ENCODE measurements at places on chromosomes 1 and 21.

DNA sequence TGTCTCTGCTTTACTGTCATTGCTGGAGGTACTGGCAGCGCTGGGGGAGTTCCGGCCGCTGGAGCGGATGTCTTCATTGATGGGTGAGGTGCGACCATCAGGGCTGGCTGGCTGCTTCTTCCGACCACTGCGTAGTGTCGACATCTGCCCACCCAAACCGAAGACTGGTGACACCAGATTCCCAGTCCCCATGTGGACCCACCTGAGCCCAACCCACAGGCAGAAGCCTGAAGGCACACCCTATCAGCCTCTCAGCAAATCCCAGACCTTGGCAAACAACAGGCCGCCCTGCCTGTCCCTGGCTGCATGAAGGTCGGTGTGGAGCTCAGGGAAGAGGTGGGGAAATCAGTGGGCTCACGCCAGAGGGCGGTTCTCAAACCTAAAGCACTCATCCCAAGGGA lies 44.8 kb downstream of the SLC45A1 start:
- DNase-seq, result no peak

GRCh38 chr1:22107126-22107525 lies 35.8 kb downstream of the WNT4 start:
- DNase-seq, result no peak

DNA sequence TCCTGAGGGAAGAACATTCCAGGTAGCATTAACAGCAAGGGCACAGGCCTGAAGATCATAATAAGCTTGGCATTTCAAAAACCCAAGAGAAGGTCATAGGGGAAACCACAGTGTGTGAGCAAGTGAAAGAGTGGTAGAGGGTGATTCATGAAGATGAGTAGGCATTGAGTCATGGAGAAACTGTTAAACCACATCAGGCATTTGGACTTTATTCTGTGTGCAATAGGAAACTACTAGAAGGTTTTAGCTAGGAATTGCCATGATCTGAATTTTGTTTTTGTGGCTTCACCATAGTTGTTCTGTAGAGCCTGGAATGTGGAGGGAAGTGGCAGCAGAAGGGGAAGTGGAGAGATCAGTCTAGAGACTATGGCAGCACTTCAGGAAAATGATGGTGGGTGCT lies 359.0 kb upstream of the PTBP2 start:
- DNase-seq, result no peak

DNA sequence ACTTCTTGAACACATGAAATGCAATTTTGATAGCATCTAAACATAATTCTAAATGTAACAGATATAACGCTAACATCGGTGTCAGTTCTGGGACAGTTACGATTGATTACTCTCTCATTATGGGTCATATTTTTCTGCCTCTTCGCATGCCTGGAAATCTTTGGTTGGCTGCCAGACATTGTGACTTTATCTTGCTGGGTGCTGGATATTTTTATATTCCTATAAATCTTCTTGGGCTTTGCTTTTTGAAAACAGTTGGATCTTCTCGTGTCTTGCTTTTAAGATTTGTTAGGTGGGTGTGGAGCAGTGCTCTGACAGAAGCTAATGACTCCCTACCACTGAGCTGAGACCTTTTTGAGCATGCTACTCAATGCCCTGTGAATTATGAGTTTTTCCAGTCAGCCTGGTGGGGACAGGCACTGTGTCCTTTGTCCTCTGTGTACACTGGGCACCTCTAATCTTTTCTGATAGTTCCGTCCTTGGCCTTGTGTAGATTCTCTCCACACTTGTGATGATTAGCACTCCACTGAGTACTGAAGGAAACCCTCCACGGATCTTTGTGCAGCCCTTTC lies 28.0 kb upstream of the EDARADD start:
- no peak for DNase-seq

DNA sequence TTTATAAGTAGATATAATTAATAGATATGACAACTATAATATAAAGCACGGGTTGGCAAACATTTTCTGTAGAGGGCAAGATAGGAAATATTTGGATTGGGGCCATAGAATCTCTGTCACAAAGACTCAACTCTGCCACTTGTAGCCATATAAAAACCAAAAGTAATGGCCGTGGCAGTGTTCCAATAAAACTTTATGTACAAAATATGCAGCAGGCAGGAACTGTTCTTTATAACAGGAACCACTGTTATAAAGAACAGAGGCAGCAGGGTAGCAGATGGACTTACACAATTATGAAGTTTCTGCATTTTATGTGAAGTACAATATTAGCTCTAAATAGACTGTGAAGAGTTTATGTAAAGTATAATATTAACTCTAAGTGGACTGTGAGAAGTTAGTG lies 16.9 kb upstream of the QSOX1 start:
- DNase-seq, result peak; percentile 5

DNA sequence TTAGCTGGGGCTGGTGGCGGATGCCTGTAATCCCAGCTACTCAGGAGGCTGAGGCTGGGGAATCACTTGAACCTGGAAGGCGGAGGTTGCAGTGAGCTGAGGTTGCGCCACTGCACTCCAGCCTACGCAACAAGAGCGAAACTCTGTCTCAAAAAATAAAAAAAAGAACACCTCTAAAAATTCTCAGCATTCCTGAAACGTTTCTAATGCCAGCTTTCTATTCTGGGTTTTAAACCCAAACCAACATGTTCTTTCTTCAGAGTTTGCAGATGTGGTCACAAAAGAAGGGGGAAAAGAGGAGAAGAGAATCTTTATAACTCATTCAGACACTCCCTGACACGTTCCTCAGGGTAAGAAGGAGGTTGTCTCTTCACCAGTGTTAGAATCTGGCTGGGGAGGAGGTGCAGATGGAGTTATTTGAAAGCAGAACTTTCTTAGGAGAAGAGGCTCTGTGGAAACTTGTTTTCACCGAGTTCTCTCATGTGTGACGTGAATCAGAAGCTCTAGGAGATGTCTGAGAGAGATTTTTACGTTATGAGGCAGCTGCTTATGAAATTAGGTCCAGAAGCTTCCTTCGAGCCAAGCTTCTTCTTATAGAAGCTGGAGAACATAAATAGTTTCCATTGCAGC lies 17.8 kb upstream of the CNR2 start:
- DNase-seq, result no peak

GRCh38 chr1:212594640-212595039 lies 13.9 kb upstream of the ATF3 start:
- no peak for DNase-seq

GRCh38 chr1:178494569-178494971 lies 2.2 kb downstream of the CLEC20A start:
- no peak for DNase-seq

GRCh38 chr1:39788426-39788757 lies 273 bp downstream of the BMP8B start:
- DNase-seq, result no peak

DNA sequence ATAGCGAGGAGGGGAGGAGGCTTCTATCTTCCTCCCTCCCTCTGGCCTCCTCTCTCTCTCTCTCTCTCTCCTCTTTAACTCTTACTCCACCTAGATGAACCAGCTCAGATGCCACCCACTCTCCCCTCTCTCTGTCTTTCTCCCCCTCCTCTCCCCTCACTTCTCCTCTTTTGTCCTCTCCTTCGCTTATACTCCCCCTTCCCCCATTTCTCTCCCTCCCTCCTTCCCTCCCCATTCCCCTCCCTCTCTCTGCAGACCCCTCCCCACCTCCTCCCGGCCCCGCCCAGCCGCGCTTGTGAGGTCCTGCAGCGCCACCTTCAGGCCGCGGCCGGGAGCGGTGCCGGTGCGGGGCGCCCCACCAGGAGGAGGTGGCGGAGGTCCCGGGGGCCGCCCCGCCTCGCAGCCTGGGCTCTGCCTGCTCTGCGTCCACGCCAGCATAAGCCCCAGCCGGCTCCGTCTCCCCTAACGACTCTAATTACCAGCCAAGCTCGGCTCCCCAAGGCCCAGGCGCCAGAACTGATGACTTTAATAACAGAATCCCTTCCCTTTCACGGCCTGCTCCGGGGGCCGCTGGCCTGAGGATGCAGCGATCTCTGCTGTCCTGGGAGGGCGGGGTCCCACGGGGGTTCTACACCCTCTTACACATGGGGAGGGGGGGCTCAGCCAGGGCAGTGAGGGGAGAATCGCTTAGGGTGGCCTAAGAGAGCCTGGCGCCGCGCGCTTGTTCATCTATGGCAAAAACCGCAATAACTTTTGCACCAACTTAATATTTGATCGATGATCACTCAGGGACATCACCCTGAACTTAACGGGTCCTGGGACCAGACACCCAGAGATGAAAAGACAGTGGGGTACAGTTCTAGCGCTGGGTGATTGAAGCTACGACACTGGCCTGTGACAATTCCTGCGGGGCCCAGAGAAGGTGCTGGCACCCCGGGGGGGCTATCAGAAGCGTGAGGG lies 637.3 kb downstream of the MATN1 start:
- no peak for DNase-seq

- no peak for DNase-seq
These were observed 3.7 kb upstream of the PLOD1 start for GRCh38 chr1:11930571-11931445.

- no peak for DNase-seq
These were observed 11.0 kb upstream of the OLIG1 start for GRCh38 chr21:33058957-33059356.

- DNase-seq, result no peak
These were observed 9.1 kb downstream of the SEMA4A start for GRCh38 chr1:156162430-156163037.

DNA sequence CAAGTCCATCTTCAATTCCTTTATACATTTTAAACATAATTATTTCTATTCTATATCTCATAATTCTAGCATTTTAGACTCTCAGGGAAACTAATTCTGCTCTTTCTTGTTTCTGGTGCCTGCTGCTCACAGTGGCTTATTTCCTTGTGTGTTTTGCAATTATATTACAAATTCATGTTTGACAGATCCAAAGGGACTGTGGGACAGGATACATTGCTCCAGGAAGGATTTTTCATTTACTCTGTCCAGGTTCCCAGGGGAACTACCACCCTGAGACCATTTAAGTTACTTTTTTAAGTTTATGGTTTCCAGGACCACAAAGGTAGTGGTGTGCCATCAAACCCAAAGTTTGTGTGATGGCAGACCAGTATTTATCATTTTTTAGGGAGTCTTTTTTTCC lies 6.6 kb downstream of the TTC39A start:
- no peak for DNase-seq

DNA sequence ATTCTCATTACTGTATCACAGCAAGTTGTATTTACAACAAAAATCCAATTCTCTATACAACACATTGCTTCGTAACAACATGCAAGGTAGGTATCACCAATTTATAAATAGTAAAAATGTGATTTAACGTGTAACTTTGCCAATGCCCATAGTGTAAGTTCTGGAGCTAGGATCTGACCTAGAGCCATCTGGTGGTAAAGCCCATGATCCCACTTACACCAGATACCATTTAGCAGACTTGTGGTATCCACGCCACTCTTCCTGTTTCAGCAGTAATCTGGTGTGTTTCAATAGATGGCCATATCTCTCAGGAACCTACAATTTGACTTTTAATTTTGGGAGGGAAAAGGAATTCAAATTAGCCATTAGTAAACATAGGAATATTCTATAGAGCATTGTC lies 10.2 kb downstream of the SETSIP start:
- DNase-seq, result no peak

DNA sequence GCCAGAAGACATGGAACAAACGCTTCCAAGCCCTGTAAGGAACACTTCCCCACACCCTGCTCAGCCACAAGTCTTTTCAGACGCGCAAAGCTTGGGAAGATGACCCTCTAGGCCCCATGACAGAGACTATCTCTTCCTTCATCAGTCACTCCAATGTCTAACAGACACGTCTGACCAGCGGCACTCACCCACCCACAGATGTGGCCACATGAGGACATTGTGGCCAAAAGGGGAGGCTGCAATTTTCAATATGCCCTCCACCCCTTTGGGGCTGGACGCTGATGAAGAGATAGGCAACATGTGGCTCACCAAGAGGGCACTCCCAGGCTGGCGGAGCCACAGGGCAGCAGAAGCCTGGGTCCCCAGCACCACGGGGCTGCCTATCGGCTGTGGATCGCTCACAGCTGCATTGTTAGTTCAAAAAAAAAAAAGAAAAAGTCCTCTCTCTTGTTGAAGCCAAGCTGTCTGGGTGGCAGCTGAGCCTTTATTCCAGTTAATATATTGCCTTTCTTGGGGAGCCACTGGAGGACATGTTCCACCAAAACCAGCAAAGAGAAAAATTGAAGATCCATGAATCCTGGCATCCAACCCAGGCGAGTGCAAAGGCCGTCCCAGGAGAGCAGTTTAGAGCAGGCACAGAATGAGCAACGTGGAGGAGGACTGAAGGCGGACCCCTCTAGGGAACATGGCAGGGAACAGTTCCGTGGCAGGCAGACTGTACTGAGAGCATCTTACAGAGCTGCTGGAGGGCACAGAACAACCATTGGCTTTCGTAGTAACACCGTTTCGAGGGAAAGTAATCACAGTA lies 52.7 kb upstream of the GPR153 start:
- no peak for DNase-seq

- DNase-seq, result no peak
These were observed 99.0 kb upstream of the LBR start for GRCh38 chr1:225526878-225527277.

DNA sequence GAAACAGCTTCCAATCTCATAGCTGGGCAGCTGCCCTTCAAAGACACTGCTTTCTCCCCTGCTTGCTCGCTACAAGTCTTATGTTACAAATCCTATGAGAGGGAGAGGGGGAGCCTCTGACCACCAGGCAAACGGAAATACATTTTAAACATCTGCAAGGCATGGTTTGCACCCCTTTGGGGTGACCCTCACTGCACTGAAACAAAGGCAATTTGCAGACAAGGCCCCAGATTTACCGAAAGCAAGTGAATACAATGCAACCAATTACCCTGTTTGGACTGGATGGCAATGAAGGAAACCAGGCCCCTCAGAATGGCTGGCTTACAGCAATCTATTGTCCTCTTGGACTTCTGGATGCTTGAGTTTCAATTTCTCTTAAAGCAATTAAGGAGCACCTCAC lies 11.8 kb upstream of the ATP13A2 start:
- DNase-seq, result no peak

- no peak for DNase-seq
These were observed 20.7 kb downstream of the LGR6 start for GRCh38 chr1:202214089-202214843.
